ENCODE measurements at places on chromosomes 7 and 10.

- DNase-seq, result no peak
These were observed 171.2 kb upstream of the CHRM2 start for GRCh38 chr7:136697271-136697670.

- no peak for DNase-seq
These were observed 39.3 kb downstream of the COL1A2 start for GRCh38 chr7:94434042-94434441.

DNA sequence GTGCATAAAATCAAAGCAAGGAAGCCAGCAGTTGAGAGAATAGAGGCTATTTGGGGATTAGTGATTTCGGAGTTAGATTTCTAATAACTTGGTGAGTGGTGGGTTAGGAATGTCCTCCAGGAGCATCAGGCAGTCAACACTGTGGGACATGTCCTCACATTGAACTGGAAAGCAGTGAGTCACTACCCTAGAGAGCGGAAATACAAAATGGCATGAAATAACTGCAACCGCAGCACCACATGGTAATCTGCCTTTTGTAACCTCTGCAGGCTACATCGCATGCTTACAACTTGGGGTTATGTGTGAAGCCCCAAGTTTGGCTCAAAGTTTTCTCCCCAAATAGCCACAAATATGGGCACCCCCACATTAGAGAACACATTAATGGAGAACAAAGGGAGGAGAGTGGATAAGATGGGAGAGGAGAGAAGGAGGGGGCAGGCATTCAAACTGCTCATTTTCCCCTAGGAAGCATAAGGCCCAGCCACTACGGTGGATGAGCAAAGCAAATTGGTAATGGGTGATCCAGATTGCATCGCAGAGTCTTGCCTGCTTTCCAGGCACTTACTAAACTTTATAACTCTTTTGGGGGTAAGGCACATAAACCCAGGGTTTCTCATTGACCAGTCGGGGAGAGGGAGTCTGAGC, 22.0 kb upstream of the SLF2 start:
- no peak for DNase-seq

DNA sequence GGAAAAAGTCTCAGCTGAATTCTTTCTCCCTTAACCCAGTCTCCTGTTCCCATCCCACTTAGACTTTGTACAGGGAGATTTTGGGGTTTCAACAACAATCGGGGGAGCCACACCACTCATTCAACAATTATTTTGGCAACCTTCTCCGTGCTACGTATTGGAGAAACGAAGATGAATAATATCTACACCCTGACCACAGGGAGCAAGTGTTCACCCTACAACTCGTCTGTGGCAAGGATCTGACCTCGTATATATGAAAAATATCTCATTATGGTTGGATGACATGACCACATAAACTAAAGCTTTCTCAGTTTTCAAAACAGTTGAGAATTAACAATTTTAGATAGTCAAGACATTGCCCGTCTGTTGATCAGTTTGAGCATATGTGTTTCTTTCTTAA, 302.1 kb downstream of the CACNA2D1 start:
- DNase-seq, result no peak

GRCh38 chr10:17588420-17588819, 28.8 kb downstream of the HACD1 start:
- DNase-seq, result no peak

All from stimulated activated CD4-positive, alpha-beta T cell treated with anti-CD3 and anti-CD28 coated beads, TNF-alpha, amount 100 ng/mL, for 24 hours (primary cell).